Left forelimb (tissue), 1 donor: ENCODE measurements at places on chromosomes 2 and 18.

- no peak for DNase-seq
Measured at GRCh38 chr18:34837769-34838272, 127.7 kb downstream of the DTNA start.

- DNase-seq = no peak
Measured at GRCh38 chr18:75280427-75281280, 70.1 kb downstream of the TSHZ1 start.

GRCh38 chr2:60959501-60959900 lies 58.0 kb upstream of the PEX13 start:
- DNase-seq = no peak

GRCh38 chr2:196696423-196697079 lies 57.0 kb downstream of the CCDC150 start:
- no peak for DNase-seq
